Stimulated activated CD8-positive, alpha-beta memory T cell treated with anti-CD3 and anti-CD28 coated beads, Interleukin-4, amount 100 ng/mL, for 1 hour (primary cell): ENCODE measurements at places on chromosomes 3 and 15.

- DNase-seq = no peak
Observed at GRCh38 chr3:186283651-186284348, 78.2 kb downstream of the DGKG start.

DNA sequence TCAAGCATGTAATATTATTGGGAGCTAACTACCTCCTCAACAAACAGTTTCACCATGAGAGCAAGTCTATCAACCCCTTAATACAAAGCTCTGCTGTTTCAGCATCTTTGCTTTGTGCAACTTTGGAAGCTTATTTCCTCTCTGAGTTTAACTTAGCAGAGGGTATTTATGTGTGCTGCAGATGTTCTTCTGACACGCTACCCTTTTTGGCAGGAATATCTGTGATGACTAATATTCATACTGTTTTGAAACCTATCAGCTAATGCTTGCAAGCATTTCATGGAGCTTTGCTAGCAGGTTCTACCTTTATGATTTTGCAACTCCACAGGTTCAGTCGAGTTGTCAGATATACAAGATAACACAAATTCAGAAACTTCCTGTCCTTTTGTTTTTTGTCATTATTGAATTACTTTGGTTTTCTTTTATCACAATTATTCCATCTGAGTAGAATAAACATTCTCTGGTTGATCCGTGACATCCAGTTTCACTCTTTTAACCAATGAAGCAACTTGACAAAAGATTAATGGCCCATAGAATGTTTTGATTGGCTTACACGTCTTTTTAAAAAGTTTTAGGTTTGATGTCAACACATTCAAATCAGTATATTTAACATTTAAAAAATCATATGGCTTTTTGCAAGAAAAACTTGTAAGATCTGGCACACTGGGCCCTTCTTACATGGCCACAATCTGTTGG is 1.7 kb upstream of the SLC9A9 start:
- no peak for DNase-seq

DNA sequence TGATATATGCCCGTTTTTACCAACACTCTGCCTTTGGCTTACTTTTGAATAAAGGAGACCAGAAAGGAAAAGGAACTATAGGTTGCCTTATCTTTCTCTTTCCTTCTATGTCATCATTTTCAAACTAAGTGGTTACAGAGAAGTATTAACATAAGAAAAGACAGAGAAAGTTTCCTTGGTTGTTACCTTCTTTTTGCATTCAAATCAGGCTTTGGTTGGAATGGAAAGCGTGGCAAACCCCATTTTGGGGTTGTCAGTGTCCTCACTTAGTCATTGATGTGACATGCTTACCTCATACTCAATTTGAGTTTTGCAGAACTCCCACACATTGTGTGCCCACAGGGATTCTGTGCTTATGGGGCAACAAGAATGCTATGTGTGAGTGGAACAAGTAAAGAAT is 3.7 kb upstream of the THRB start:
- DNase-seq = no peak

DNA sequence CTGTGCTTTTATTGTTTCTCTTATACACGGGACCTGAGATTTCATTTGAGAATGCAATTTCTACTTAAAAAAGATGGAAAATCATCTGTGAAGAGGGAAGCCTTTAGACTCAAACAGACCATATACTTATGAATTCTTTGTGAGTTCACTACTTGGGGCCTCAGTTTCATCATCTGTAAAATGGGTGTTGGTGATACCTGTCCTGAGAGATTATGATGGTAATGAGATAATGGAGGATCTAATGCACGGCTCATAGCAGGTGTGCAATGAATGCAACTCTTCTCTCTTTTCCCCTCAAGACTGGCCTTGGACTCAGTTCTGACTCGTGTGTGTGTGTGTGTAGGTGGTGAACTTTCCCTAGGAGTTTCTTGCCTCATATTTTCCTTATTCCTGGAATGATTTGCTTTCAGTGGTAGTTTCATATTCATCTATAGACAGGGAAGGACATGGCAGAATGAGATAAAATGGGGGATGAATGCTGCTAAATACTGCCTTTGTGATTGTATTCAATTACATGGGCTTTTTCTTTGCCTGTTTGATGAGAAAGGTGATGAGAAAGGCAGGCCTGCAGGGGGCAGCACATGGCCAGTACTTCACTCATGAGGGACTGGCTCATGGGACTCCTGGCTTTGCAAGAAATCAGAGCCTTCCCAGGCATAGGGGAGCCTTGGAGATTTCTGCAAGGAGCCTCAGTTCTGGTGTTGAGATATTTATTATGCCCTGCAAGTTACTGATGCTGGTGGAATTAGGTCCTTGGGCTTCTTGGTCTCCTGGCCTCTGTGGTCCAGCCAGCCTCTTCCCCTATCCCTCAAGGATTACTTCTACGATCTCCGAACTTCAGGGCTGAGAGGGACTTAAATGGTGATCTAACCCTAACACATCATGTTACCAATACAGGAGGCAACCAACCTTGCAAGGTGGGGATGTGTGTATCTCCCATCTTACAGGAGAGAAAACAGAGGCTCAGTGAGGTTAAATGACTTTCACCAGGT is 70.7 kb downstream of the RPLP1 start:
- DNase-seq = peak; percentile 27

GRCh38 chr3:154324919-154325318 is 632 bp upstream of the DHX36 start:
- no peak for DNase-seq

GRCh38 chr3:58979840-58980239 is 70.0 kb downstream of the CFAP20DC start:
- DNase-seq = no peak

- no peak for DNase-seq
Observed at GRCh38 chr15:50209809-50210208, 27.8 kb downstream of the SLC27A2 start.

DNA sequence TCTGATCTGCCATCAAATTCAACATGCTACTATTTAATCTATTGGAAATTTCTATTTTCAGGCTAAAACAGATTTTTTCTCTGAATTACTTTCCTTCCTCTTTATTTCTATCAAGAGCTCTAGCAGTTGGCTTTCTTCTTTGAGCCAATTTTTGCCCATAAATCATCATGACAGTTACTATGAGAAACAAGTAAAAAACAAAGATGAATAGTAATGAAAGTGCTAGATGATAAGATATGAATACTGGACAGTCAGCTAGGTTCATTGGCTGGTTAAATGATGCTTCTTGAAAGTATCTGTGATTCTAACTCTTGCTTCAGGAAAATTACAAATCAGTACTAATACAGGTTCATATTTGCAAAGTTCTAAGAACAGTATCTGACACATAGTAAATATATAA is 38.6 kb upstream of the NANOGP8 start:
- no peak for DNase-seq

DNA sequence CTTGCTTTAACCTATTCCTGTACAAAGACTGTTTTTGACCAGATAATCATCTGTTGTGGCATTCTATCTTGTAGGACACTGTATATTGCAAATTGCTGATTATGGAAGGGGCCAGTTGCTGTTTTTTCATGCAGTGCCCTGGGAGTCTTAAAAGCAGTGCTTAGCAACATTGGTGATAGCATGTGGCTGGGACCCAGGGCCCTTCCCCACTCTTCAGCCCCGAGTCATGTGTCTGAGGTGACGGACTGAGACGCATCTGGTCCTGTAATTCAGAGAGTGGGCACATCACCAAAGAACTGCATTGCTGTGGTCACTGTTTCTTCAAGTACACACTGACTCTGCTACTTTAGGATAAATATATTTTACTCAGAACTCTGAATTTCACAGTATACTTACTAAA is 63.4 kb downstream of the SNRK start:
- DNase-seq = no peak

- DNase-seq = no peak
Observed at GRCh38 chr3:123914829-123915228, 30.7 kb upstream of the MYLK start.

DNA sequence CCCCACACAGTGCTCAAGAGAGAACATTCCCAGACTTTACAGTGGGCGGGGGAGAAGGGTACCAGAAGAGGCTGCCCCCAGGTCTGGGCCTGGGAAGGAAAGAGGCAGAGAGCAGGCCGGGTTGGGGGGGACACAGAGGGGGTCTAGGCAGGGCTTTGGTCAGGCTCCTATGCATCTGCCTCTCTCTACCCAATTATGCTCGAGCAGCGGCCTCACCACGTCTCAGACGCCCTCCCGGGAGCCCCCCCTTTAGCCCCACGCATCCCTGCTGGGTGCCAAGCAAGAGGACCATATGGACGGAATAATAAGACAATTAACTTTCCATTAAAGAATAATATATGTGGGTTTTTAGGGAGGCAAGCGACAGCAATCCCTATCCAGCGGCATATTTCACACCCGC is 32.8 kb downstream of the CACNA2D2 start:
- DNase-seq = no peak

DNA sequence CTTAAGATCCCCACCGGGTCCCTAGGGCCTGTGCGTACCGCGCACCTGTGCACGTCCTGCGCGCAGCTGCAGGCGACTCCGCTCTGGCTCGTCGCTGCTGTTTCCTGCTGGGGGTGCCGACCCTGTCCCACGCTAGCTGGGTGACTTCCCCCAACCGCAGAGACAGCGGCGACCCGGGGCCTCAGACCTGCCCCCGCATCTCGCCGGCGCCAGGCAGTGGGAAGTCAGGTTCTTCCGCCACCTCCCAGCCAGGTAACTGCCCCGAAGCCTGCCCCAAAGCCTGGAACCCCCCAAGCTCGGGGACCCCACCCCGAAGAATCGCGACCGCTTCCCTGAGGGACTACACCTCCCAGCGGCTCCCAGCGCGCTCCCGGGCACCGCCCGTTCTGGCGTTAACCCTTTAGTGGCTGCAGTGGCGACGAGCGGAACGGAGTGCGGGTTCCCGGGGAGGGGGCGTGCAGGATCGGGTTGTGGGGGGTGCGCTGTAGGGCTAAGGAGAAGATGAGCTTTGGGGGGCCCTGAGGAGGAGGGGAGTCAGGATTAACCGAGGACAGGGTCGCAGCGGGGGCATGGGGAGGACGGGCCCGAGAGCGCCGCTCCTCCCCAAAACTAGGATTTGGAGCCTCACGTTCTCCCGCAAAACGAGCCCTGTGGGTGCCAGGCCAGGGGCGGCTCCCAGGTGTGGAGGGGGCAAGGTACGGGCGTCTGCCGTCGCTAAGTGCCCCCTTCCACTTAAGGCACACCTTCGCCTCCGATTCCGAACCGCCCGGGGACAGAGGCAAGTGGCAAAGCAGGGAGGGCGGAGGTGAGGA is 589 bp downstream of the NEIL1 start:
- no peak for DNase-seq

- DNase-seq = no peak
Observed at GRCh38 chr15:72797834-72798233, 14.3 kb upstream of the ADPGK start.

- no peak for DNase-seq
Observed at GRCh38 chr3:123559040-123559861, 25.6 kb downstream of the HACD2 start.

- no peak for DNase-seq
Observed at GRCh38 chr15:99965376-99965775, 232.1 kb upstream of the LYSMD4 start.

- DNase-seq = no peak
Observed at GRCh38 chr15:38267421-38268022, 14.9 kb downstream of the SPRED1 start.

GRCh38 chr3:169634618-169635236 is 28.8 kb downstream of the MECOM start:
- no peak for DNase-seq

- DNase-seq = no peak
Observed at GRCh38 chr3:77065750-77066149, 25.9 kb downstream of the ROBO2 start.

DNA sequence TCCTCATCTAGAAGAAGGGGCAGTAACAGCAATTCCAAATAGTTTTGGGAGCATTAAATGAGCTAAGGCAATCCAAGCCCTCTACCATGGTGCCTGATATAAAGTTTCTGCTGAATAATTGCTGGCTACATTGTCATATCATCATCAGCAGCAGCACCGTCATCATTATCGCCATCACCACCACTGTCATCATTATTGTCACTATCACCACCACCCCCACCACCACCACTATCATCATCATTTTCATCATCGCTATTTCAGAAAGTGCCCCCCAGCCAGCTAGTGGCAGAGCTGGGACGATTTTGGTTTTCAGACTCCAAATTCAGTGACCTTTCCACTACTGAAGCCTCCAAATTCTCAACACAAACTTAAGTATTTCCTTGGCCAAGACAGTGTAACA is 15.0 kb downstream of the XCR1 start:
- DNase-seq = no peak

DNA sequence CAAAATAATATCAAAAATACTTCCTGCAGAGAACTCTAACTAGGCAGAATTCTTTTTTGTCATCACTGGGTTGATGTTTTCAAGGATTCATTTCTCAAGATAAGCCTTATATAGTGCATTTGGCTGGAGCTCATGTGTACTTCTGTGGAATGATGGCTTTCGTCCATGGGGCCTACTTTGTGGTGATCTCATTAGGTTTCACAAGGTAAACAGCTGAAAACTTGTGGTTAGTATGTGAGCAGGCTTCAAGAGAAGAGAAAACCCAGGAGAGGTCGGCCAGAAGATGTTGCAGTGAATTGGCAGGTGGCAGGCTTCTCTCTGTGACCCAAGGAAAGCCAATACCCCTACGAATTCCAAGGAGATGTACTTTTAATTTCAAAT is 121.4 kb upstream of the PHLDB2 start:
- DNase-seq = no peak

- DNase-seq = no peak
Observed at GRCh38 chr3:15470849-15471248, 43.5 kb downstream of the EAF1 start.

DNA sequence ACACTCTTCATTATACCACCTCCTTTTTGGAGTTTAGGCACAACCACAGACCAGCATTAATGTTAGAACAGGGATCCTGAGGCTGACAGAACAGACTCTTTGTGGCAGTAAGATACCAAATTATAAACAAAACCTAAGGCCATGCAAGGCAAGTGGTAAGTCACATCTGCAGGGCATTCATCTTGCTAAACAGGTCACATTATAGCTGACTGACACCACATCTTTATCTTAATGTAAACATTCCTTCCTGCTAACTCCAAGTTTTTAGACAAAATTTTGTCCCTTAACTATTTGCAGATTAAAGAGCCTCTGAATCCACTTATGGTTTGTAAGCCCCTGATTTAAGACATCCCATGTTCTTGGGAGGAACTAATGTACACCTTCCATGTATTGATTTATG is 500.6 kb downstream of the PYDC2 start:
- no peak for DNase-seq

GRCh38 chr15:94206463-94207167 is 24.7 kb upstream of the MCTP2 start:
- DNase-seq = no peak

DNA sequence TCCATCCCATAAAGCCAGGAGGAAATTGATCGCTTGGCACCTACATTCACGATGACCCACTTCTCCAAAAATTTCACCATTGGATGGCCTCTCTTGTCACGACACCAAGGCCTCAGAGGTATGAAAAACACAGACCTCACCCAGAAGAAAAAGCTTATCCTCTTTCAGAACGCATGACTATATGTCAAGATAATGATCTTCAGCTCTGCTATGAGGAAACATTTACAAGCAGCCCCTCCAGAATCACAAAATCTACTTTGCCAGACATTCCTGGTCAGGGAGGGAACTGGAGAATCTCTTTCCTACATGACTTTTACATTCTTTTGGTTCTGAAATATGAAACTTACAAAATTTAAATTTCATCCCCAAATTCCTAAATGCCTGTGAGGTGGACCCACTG is 122.7 kb downstream of the WNT5A start:
- no peak for DNase-seq
